Hepatic stellate cell (primary cell): ENCODE measurements at places on chromosomes 7 and 10.

- DNase-seq, result no peak
Observed at GRCh38 chr10:27834476-27834875, 88.9 kb upstream of the MKX start.

- peak; percentile 4 for DNase-seq
Observed at GRCh38 chr10:120336911-120337540, 120.0 kb upstream of the PLPP4 start.

DNA sequence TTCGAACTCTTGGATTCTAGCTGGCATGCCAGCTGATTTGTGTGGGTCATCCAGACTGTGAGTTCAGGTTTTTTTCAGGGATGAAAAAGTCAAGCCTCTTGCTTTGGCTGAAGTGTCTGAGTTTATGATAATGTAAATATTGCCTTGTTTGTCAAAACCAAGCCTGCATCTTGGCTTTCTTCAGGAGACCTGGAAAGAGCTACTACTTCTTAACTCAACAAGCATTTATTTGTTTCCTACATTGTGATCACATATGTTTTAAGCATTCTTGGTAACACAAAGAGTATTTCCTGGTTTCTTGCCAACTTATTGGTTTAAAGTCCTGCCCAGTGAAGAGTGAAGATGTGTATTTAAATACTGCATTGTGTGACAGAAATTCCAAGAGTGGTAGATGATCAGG is 407.1 kb downstream of the LRMDA start:
- no peak for DNase-seq

- DNase-seq, result no peak
Observed at GRCh38 chr10:113585949-113586348, 33.1 kb downstream of the HABP2 start.

- DNase-seq, result no peak
Observed at GRCh38 chr7:44093102-44093641, 10.8 kb upstream of the POLM start.

GRCh38 chr10:114506871-114507385 is 102.6 kb upstream of the AFAP1L2 start:
- DNase-seq, result no peak

DNA sequence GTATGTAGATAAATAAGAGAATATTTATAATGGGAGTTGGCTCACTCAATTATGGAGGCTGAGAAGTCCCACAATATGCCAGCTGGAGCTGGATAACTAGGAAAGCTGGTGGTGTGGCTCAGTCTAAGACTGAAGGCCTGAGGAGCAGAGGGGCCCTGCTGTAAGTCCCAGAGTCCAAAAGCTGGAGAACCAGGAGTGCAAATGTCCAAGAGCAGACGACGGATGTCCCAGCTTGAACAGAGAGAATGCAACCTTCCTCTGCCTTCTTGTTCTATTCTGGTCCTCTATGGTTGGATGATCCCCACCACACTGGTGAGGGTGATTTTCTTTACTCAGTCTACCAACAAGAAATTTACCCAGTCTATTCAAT is 13.2 kb downstream of the IL2RA start:
- no peak for DNase-seq

GRCh38 chr7:128726059-128726736 is 13.0 kb upstream of the CALU start:
- no peak for DNase-seq

- no peak for DNase-seq
Observed at GRCh38 chr7:115359119-115359518, 437.2 kb downstream of the MDFIC start.
